ENCODE measurements at places on chromosomes 13 and 19. TPM values are rescaled to one million over a fixed set of nuclear protein-coding genes. Genes with fewer than 3 reads are reported as not detected.

CRYL1 gene
- 4.8 TPM for total RNA-seq

RNF113B gene
- total RNA-seq: not detected

FSD1 gene
- 19.0 TPM for total RNA-seq

HDGFL2 gene
- total RNA-seq: 107 TPM

CGB5 gene
- not detected for total RNA-seq

SHC2 gene
- 46.9 TPM for total RNA-seq

UBE2L5 gene
- total RNA-seq: not detected

PEAK3 gene
- 0.97 TPM for total RNA-seq

RNF225 gene
- total RNA-seq: not detected

ZNF534 gene
- total RNA-seq: not detected

ALOX5AP gene
- 1.9 TPM for total RNA-seq

TPT1 gene
- 7,126 TPM for total RNA-seq

ACP7 gene
- 0.46 TPM for total RNA-seq

CD22 gene
- not detected for total RNA-seq

KLK8 gene
- total RNA-seq: not detected

ACER1 gene
- total RNA-seq: not detected

LGALS4 gene
- total RNA-seq: 0.46 TPM

ZNF653 gene
- total RNA-seq: 7.7 TPM

CCNA1 gene
- total RNA-seq: not detected

SIGLEC12 gene
- total RNA-seq: not detected

LENG8 gene
- total RNA-seq: 162 TPM

FCER2 gene
- total RNA-seq: not detected

EPSTI1 gene
- 0.77 TPM for total RNA-seq

SWSAP1 gene
- total RNA-seq: 3.3 TPM

Data from endothelial cell (in vitro differentiated cells).